ENCODE measurements at places on chromosomes 2 and 18.
A peak's percentile ranks its signal among the peaks of the same experiment; 100 is the strongest.

- DNase-seq = no peak
These were observed 267.6 kb downstream of the GBX2 start for GRCh38 chr2:235900631-235901030.

DNA sequence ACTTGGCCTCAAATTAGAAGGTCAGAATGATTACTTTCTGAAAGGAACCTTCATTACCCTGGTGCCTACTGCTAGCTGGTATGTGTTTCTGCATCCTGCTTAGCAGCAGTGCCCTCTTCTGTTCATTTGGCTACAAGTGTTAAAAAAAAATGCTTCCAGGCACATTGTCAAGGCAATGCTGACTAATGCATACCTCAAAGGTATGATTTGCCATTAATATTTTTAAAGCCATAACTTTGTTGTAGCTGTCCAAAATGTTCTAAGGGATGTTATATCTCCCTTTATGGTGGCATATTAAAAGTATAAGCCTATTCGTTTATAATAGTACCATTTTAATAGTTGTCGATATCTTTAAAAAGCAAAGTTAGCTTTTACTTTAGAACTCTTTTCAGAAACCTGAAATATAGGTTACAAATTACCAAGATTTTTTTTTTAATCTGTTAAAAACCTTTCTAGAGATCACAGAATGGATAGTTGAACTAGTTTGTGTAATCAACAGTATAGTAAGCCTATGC lies 52.0 kb upstream of the FAM171B start:
- DNase-seq = peak; percentile 59

DNA sequence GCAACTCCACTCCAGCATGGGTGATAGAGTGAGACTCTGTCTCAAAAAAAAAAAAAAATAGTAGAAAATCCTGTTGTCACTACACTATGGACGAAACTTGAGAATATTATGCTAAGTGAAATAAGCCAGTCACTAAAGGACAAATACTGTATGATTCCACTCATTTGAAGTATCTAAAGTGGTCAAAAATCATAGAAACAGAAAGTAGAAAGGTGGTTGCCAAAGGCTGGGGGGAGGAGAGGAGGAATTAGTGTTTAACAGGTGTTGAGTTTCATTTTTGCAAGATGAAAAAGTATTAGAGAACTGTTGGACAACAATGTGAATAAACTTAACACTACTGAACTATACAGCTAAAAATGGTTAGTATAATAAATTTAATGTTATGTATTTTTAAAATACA lies 18.8 kb upstream of the RMP24 start:
- no peak for DNase-seq

DNA sequence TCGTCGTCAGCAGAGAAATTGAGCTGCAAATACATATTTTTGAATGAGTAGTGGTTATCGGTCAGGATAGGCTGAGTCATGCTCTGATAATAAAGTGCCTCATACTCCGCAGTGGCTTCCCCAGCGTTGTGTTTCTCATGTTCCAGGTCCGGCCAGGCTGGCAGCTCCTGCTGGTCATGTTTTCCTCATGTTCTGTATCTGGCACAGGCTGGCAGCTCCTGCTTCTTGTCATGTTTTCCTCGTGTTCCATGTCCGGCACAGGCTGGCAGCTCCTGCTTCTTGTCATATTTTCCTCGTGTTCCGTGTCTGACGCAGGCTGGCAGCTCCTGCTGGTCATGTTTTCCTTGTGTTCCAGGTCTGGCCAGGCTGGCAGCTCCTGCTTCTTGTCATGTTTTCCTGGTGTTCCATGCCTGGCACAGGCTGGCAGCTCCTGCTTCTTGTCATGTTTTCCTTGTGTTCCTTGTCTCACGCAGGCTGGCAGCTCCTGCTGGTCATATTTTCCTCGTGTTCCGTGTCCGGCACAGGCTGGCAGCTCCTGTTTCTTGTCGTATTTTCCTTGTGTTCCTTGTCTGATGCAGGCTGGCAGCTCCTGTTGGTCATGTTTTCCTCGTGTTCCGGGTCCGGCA lies 148.9 kb downstream of the ATP9B start:
- DNase-seq = no peak

- DNase-seq = no peak
These were observed 856.4 kb downstream of the RNF144A start for GRCh38 chr2:7773362-7774360.

- DNase-seq = peak; percentile 56
These were observed 161.8 kb downstream of the PRKCE start for GRCh38 chr2:45813003-45813941.

- DNase-seq = no peak
These were observed 61.3 kb downstream of the SPRED2 start for GRCh38 chr2:65371074-65371434.

- DNase-seq = peak; percentile 73
These were observed 85.3 kb upstream of the EFEMP1 start for GRCh38 chr2:56008661-56009431.

DNA sequence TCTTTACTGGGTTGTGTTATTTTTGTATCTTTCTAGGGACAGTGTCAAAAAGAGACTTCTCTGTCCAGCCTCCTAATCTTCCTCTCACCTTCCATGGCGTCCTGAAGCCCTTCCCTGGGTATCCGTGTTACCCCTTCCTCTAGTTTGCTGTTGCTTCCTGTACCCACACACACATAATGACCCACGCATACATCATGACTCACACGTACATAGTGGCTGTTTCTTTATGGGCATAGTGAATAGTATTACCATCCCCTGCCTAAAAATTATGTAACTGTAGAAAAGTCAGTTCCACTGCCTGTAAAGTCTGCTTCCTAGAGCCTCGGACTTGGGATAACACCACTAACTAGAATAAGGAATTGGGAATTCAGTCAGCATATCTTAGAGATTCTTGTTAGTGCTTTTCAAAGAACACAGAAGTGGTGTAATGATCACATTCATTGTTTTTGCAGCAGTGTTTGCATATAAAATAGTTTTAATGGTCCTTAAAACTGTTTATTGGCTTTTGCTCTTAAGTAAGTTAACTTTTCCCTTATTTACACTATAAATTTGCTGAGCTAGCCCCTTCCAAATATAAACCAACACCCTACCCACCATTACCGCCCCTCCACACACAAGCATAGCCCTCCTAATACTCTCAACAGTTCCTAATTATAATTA lies 308.4 kb upstream of the RAB12 start:
- DNase-seq = no peak

GRCh38 chr2:210681491-210681890 lies 125.1 kb downstream of the CPS1 start:
- peak; percentile 99 for DNase-seq

- DNase-seq = peak; percentile 66
These were observed 7.6 kb upstream of the CHRNA1 start for GRCh38 chr2:174771631-174772471.

DNA sequence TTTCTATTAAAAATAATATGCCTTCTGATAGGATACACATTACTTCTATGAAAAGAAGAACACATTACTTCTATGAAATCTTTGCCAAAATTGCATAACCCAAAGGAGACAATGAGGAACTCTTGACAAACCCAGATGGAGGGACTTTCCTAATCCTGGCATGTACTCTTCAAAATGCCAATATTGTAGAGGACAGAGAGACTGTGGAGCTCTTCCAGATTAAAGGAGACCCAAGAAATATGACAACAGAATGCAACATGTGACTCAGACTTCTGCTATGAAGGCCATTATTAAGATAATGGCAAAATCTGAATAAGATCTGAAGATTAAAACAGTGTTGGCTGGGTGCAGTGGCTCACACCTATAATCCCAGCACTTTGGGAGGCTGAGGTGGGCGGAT lies 22.2 kb downstream of the SOWAHC start:
- no peak for DNase-seq

- no peak for DNase-seq
These were observed 219.6 kb downstream of the LTBP1 start for GRCh38 chr2:33166287-33166881.

DNA sequence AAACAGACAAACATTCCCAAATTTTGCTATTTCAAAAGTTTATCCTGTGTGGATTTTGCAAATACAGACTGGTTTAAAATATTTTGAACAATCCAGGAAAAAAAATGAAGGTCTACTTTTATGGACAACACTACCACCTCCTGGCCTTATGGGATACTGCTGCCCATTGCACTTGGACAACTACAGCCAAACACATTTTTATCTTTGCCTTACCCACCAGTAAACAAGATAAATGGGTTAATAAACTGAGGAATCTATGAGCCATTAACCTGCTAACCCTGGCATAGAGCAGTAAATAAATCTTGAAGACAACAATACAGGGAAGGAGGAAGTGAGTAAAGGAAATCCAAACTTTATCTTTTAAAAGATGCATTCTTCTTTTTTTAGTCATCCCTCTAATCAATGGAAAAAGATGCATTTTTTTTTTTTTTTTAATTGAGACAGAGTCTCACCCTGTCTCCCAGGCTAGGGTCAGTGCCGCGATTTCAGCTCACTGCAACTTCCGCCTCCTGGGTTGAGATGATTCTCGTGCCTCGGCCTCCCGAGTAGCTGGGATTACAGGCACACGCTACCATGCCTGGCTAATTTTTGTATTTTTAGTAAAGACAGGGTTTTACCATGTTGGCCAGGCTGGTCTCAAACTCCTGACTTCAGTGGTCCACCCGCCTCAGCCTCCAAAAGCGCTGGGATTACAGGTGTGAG lies 2.1 kb upstream of the SPIRE1 start:
- peak; percentile 58 for DNase-seq

DNA sequence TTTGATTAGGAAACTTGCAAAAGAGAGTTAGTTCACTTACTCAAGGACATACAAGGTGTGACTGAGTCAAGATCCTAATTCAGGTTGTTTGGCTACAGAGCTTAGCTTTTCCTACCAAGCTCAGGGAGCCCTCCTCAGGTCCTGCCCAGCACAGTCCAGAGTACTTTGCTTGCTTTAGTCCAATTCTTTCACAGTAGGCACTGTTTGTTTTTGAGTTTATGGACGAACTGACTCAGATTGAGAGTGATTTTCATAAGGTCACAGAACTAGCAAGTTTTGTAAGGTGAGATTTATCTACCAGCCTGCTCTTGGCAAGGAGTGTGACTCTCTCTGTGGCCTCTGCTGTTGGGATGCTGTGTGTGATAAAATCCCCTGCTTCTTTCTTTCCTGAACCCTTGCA lies 310.5 kb downstream of the PTPRM start:
- no peak for DNase-seq

DNA sequence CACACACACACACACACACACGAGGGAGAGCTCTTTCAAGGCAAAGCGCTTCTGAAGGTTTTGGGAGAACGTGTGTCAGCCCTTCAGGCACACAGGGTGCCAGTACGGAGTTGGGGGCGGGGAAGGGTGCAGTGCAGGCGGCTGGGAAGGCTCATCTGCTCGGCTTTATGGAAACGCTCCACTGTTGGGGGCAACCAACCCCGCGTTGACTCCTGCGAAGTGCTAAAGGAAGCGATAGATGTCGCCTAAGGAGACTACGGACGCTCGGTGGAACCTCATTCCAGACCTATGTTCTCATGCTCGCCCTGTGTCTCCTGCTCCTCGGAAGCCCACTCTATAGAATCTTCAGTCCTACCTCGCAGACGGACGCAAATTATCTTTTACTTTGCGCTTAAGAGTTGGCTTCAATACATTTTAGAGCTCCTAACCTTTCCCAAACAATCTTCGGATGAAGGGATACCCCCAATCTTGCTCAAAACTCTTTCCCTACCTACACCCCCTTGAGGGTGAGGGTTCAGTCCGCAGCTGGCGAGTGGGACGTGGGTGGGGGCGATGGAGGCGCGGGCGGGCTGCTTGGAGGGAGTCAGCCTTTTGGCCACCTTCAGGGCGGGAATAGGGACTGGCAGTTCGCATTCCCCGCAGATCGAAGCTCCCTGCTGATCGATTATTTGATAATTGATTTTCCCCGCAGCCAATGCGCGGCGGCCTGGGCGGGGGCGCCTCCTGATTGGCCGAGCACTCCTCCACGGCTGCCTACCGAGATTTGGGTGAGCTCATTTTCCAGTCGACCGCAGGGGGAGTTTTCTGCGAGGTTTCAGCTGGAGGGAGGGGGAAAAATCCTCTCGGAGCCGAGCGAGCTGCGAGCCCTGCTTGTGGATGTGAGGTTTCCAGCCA lies 1.9 kb upstream of the MEIS1 start:
- DNase-seq = peak; percentile 96

DNA sequence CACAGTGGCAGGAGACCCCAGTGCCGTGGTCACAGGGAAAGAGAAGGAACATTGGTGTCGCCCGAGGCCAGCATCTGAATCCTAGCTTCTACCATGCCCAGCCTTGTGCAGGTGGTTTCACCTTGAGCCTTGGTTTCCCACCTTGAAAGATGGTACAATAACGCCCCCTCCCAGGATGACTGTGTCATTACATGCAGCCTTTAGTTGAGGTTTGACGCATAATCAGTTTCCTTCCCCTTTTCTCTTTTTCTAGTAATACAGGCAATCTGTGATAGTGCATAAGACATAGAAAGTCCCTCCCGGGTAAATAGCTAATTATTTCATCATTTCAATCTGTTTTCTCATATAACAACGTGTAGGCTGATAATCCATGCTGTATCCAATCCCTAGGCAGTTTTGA lies 29.8 kb upstream of the ZNF407 start:
- DNase-seq = no peak

GRCh38 chr2:74327199-74327598 lies 16.0 kb downstream of the SLC4A5 start:
- DNase-seq = no peak

DNA sequence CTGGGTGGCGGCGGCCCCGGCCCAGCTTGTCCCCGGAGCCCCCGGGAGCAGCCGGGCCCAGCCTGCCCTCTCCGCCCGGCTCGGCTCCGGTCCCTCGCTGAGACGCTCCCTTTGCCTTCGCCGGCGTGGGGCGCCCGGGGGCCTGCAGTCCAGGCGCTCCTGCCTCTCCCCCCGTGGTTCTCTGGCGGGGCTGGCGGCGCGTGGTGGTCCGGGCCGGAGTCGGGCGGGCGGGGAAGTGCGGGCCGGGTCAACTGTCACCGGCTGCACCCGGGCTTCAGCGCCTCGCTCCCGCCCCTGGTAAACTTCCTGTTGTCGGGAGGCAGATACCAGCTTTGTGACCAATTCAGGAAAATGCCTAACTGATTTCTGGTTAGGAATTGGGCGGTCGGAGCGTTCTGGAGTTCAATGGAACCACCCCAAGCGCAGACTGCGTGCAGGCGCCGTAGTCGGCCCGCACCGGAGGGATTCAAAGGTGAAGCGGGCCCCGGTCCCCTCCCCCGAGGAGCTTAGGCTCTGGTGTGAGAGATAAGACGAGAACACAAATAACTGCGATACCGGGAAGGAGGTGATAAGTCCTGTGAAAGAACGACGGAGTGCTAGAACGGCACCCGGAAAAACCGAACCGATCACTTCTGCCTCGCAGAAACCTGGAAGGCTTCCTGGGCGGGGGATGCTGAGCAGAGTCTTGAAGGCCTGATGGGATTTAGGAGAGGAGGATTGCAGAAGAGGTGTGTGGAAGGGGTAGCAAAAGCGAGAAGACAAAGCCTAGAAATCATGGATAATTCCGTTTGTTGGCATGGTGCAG lies 891 bp downstream of the CAB39 start:
- no peak for DNase-seq

GRCh38 chr2:55009277-55010060 lies 40.8 kb downstream of the RTN4 start:
- no peak for DNase-seq

- DNase-seq = no peak
These were observed 381.6 kb upstream of the TRIB2 start for GRCh38 chr2:12335131-12335530.

- DNase-seq = no peak
These were observed 14.4 kb downstream of the NGEF start for GRCh38 chr2:232998666-232998985.

Data from NCI-H2227 treated with DMSO at 0.1 percent for 48 hours (cell line).